ENCODE measurements at places on chromosomes 16 and 17. TPM values are rescaled to one million over a fixed set of nuclear protein-coding genes. Genes with fewer than 3 reads are reported as not detected.
A peak's percentile ranks its signal among the peaks of the same experiment; 100 is the strongest.

HASPIN gene
- total RNA-seq: 2.2 TPM

HOXB13 gene
- total RNA-seq: not detected

ADORA2B gene
- total RNA-seq: 4.6 TPM

PRSS33 gene
- not detected for total RNA-seq

C17orf107 gene
- 1.5 TPM for total RNA-seq

AKAP1 gene
- 14.2 TPM for total RNA-seq

DNA sequence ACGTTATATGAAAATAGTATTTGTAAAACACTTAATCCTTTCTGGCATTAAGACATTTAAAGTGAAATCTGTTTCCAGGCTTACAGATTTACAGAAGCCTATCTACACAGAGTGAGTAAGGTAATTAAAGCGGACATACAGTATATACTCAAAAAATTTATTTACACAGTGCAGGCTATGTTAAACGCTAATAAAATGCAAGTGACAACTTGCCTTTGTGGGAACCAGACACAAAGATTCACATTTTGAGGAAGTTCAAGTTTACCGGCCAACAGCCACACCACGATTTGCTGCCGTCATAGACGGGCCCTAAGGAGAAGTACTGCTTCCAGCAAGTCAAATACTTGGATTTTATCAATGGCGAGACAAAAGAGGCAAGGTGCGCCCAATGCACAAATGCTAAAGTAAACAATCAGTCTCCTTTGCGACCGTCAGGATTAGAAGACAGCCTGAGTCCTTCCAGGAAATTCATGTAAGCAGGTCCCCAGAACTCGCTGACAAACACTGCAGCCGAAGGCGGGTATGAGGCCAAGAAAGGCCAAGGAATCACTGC lies 801 bp downstream of the VPS35 start:
- DNase-seq: no peak

GRCh38 chr17:76579281-76579680 lies 6.4 kb downstream of the ST6GALNAC2 start:
- DNase-seq: no peak

GRCh38 chr17:5304636-5305035 lies 22.6 kb downstream of the RABEP1 start:
- no peak for DNase-seq

- no peak for DNase-seq
Observed at GRCh38 chr17:42308446-42308845, 20.1 kb downstream of the STAT5A start.

GRCh38 chr16:49524216-49524946 lies 150.8 kb downstream of the C16orf78 start:
- DNase-seq: peak; percentile 91

Data from chondrocyte (in vitro differentiated cells).